ENCODE measurements at places on chromosomes 7 and 10. TPM values are rescaled to one million over a fixed set of nuclear protein-coding genes. Genes with fewer than 3 reads are reported as not detected.

DNA sequence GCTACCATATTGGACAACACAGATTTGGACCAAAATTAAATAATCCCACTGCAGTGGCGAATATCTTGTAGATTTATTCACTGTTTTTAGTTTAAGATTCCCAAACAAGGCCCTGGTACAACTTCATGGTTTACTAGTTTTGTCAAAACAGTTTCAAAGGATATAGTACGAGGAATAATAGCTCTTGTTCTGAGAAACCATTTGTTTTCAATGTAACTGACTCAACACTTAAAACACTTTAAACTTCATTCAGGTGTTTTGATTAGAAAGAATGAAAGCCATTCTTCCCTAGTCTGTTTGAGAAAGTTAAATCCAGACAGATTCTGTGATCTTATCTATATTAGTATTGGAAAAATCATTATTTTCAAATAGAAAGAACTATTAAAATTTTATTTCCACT is 276.4 kb upstream of the MKLN1 start:
- H3K4me1 ChIP-seq = peaks cover 55% of the 10 kb centered on the region
- no peak overlapping the region for H3K27ac ChIP-seq
- no peaks in the 10 kb centered on the region for H3K27me3 ChIP-seq
- H3K36me3 ChIP-seq = peaks cover 46% of the 10 kb centered on the region

DNA sequence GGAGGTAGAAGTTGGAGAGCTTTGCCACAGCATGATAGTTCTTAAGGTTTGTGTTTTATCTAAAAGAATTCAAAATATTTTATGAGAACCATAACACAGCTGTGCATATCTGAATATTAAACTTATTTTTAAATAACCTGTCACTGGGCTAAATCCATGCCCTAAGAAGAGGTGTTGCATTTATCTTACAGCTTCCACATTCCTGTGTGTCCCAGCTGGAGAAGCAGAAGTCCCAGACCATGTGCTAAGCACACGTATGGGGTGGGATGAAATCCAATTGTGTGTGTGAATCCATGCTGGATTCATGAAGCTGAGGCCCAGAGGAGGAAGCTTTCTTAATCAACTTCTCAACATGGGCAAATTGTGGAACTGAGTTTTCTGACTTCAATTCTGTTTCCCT is 121.5 kb downstream of the PKD1L1 start:
- H3K27ac ChIP-seq = no peak overlapping the region
- no peak for DNase-seq
- no peaks in the 10 kb centered on the region for H3K4me1 ChIP-seq
- H3K27me3 ChIP-seq = no peaks in the 10 kb centered on the region
- no peaks in the 10 kb centered on the region for H3K36me3 ChIP-seq
- H3K4me3 ChIP-seq = no peak overlapping the region

DNA sequence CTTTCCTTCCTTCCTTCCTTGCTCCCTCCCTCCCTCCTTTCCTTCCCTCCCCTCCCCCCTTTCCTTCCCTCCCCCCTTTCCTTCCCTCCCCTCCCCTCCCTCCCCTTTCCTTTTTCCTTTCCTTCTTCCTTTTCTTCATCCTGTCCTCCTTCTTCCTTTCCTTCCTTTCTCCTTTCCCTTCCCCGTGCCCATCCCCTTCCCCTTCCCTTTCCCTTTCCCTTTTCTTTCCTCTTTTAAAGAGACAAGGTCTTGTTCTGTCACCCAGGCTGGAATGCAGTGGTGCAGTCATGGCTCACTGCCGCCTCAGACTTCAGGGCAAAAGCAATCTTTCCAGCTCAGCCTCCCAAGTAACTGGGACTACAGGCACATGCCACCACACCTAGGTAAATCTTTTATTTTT is 54.0 kb downstream of the KIF20B start:
- H3K4me3 ChIP-seq = no peak overlapping the region
- no peak for DNase-seq
- no peaks in the 10 kb centered on the region for H3K36me3 ChIP-seq
- H3K27ac ChIP-seq = no peak overlapping the region

- H3K27ac ChIP-seq = peak overlapping the region; percentile 25
- DNase-seq = no peak
- no peaks in the 10 kb centered on the region for H3K27me3 ChIP-seq
- H3K36me3 ChIP-seq = no peaks in the 10 kb centered on the region
These were observed 200.3 kb downstream of the CACNB2 start for GRCh38 chr10:18340496-18341051.

GRCh38 chr10:29329420-29329819 is 40.5 kb downstream of the LYZL1 start:
- H3K36me3 ChIP-seq = no peaks in the 10 kb centered on the region
- no peaks in the 10 kb centered on the region for H3K4me1 ChIP-seq
- DNase-seq = no peak
- no peak overlapping the region for H3K4me3 ChIP-seq
- no peaks in the 10 kb centered on the region for H3K27me3 ChIP-seq
- H3K27ac ChIP-seq = no peak overlapping the region

DNA sequence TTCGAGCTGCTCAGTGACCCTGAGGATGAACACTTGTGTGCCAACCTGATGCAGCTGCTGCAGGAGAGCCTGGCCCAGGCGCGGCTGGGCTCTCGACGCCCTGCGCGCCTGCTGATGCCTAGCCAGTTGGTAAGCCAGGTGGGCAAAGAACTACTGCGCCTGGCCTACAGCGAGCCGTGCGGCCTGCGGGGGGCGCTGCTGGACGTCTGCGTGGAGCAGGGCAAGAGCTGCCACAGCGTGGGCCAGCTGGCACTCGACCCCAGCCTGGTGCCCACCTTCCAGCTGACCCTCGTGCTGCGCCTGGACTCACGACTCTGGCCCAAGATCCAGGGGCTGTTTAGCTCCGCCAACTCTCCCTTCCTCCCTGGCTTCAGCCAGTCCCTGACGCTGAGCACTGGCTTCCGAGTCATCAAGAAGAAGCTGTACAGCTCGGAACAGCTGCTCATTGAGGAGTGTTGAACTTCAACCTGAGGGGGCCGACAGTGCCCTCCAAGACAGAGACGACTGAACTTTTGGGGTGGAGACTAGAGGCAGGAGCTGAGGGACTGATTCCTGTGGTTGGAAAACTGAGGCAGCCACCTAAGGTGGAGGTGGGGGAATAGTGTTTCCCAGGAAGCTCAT is 1.1 kb downstream of the DDIT4 start:
- H3K27me3 ChIP-seq = no peaks in the 10 kb centered on the region
- H3K36me3 ChIP-seq = peaks cover 20% of the 10 kb centered on the region
- peak overlapping the region; percentile 94 for H3K27ac ChIP-seq
- DNase-seq = peak; percentile 87
- peaks cover 28% of the 10 kb centered on the region for H3K4me1 ChIP-seq

Gene SPAM1
- not detected for total RNA-seq

Gene SPDYE2B
- total RNA-seq = not detected

Gene TRIM50
- 0.20 TPM for total RNA-seq
